Stimulated activated CD4-positive, alpha-beta T cell treated with anti-CD3 and anti-CD28 coated beads, Interleukin-2, amount 100 ng/mL, for 24 hours (primary cell): ENCODE measurements at places on chromosomes 6 and 20.

- DNase-seq: no peak
These were observed 73.9 kb upstream of the OLIG3 start for GRCh38 chr6:137568067-137568466.

GRCh38 chr6:56852260-56853010 is 102.5 kb upstream of the BEND6 start:
- no peak for DNase-seq

GRCh38 chr6:33427585-33428223 is 7.8 kb downstream of the SYNGAP1 start:
- peak; percentile 67 for DNase-seq

GRCh38 chr6:34104628-34105027 is 41.3 kb downstream of the GRM4 start:
- no peak for DNase-seq

DNA sequence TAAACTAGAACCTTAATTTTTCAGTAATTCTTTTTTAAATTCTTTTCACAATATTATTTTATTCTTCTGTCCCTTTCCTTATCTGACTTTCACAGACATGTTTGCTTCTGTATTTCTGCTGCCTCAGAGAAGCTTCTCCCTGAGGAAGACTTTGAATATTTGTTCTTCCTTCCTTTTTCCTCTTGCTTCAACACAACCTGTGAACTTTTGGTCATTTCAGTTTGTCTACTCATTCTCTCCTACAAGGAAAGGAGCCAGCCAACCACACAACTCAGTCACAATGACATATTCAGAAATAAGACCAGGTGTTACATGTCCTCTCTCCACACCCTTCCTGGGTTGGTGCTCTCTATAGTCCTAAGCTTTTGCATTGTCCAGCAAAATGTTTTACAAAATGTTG is 310.4 kb downstream of the TFAP2B start:
- no peak for DNase-seq
